ENCODE measurements at places on chromosomes 12 and 14.

DNA sequence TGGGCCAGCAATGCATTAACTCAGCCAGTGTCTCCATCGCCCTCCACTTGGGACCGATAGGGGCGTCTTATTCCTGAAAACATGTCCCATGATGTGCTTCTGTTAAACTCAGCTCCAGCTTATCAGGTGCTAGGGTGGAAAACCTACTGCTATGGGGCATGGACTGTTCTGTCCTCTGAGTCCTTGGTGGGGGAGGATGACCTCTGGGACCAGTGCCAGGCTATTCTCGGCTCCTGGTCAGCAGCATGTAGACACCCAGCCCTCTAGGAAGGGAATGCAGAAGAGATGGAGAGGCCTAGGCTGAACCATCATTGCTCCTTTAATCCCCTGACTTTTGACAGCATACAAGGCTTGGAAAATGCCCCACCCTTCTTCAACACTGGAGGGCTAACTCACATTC lies 486.2 kb downstream of the MED13L start:
- no peak for DNase-seq

DNA sequence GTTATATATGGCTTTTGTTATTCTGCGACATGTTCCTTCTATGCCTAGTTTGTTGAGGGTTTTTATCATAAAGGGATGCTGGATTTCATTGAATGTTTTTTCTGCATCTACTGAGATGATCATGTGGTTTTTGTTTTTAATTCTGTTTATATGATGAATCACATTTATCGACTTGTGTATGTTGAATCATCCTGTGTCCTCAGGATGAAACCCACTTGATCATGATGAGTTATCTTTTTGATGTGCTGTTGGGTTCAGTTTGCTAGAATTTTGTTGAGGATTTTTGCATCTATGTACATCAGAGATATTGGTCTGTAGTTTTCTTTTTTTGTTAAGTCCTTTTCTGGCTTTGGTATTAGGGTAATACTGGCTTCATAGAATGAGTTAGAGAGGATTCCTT lies 291.2 kb downstream of the AKAP6 start:
- no peak for DNase-seq

DNA sequence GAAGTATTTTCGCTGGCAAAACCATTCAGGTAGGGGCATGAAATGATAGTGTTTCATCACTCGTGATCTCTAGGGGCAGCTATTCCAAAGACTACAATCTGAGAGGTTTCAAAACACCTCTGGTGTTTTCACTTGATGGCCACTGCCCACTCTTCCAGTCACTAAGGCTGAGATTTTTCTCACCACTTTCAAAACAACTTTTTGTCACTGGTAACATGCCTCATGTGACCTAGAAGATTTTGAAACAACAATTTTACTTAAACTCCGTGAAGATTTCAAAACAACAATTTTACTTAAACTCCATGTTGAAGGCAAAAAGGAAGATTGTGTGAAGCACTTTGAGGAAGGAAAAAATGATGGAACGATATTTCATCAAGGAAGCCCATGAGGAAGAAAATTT lies 1.2 kb upstream of the IRAK3 start:
- no peak for DNase-seq

DNA sequence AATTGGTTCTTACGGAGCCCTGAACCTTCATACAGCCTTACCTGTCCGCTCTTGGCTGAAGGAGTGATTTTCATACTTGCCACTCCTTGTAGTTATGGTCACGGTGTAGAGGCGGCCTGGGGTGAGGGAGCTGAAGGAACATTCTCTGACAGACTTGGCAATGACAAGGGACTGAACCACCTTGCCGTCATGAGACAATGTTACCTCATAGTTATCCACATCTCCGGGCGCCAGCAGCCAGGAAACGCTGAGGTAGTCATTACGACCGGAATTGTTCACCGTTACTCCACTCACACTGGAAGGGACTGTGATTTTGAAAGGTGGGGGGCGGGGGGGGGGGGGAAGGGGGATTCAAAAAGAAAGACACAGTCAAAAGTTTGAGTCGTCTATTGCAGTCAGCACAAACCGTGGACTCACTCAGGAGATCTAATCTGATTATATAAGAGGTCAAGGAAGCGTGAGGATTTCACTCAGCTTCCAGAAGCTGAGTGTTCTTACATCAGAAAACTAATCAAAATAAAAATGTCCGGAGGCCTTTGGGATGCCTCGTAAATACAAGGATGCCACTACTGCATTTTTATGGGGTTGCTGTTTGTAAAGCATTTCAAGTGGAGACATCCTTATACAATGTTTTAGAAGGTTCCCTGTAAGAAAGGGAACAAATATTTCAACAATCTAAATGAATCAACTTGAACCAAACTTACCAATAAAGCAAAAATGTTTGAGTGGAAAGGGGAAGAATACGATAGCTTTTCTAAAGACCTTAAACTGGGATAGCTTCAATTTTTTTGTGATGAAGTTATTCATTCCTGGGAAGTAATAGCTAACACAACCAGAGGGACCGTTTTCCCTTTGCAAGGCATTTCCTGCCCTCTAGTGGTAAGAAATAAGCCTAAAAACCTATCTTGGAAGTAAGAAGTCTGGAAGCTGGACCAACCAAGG lies 60.6 kb downstream of the PTPRB start:
- DNase-seq, result no peak

GRCh38 chr12:15808652-15809051 lies 19.5 kb upstream of the EPS8 start:
- no peak for DNase-seq

DNA sequence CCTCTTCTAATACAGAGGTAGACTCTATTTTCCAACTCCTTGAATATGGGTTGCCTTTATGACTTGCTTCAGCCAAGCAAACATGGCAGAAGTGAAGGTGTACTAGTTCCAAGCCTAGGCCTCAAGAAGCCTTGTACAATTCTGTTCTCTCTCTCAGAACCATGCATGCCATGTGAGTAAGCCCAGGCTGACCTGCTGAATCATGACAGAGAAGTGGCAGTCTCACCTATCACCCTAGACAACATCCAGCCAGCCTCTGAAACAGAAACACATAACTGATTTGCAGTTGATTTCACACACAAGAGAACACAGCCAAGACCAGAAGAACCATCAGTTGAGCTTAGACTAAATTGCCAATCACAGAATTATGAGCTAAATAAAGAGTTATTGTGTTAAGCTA lies 157.2 kb downstream of the GARIN6 start:
- no peak for DNase-seq

DNA sequence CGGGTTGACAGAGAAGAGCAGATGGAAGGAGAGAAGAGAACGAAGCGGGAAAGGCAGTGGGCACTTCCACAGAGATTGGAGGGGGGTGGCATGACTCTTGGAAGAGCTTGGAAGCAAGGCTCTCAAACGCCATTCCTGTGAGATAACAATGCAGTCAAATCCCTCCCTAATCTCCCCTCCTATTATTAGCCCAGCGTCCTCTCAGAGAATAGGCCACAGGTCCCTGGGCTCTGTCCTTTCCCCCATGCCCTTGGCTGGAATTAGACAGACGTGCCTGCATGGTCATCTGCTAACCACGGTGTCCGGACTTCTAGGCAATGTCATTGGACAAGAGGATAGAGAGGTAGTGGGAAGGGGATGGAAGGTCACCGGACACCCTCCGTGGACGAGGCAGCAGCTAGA lies 8.0 kb upstream of the MYH7 start:
- DNase-seq, result no peak

GRCh38 chr12:34294671-34295365 lies 272.5 kb downstream of the ALG10 start:
- no peak for DNase-seq

- DNase-seq, result no peak
These were observed 44.7 kb upstream of the RERG start for GRCh38 chr12:15265875-15266274.

DNA sequence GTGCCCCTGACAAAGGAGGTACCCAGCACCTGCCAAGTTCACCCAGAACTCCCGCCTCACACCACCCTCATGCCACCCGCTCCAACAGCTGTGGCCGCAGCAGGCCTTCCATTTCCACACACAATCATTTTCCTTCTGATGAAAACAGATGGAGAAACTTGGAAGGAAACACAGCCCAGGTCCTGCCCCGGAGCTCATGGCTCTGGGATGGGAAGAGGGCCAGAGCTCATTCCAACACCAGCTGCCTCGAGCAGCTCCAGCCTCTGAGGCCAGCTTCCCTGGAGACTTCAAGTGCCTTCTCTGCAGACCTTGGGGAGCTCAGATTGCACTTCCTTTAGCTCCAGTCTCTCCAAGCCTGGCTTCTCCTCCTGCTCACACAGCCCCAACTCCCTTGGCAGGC lies 55.1 kb upstream of the CMKLR1 start:
- DNase-seq, result no peak

- no peak for DNase-seq
These were observed 84.9 kb upstream of the DIO3 start for GRCh38 chr14:101476258-101476915.

DNA sequence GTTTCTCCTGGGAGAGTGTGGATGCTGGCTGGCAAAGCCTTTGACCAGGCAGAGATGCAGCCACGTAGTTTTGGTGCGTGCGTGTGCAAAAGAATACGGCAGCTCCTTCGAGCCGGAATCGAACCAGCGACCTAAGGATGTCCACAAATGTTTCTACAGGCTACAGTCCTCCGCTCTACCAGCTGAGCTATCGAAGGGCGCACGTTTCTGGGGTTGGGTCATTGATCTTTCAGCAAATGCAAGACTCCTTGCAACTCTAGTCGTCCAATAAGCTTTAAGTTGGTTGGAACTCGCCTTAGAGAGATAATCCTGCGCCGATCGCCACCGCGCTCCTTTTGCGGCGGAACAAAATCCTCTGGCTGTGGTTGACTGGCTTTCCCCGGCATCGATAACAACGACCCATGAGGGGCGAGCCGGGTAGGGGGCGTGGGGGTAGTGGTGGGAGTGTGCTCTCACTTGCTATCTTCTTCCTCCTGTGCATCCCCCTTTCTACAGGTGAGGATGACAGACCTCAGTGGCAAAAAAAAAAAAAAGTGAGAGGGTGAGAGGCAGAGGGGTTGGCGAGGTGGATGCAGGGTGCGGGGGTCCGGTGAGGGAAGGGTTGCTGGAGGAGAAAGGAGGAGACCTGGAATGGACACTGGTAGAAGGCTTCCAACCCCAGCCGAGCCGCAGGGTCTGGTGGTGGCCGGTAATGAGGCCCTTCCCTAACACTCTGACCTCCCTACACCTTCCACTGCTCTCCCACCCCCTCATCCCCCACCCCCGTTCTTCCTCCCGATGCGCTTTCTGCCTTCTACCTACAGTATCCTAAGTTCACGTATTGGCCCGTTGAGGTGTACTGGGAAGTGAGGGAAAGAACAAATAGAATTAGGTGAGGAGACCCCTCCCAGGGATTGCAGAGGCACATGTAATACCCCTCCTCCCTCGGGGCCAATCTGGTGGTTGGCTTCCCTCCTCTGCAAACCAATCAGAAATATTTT lies 11.8 kb upstream of the OR6S1 start:
- peak; percentile 46 for DNase-seq

- DNase-seq, result no peak
These were observed 12.8 kb upstream of the GPX2 start for GRCh38 chr14:64955297-64955696.

DNA sequence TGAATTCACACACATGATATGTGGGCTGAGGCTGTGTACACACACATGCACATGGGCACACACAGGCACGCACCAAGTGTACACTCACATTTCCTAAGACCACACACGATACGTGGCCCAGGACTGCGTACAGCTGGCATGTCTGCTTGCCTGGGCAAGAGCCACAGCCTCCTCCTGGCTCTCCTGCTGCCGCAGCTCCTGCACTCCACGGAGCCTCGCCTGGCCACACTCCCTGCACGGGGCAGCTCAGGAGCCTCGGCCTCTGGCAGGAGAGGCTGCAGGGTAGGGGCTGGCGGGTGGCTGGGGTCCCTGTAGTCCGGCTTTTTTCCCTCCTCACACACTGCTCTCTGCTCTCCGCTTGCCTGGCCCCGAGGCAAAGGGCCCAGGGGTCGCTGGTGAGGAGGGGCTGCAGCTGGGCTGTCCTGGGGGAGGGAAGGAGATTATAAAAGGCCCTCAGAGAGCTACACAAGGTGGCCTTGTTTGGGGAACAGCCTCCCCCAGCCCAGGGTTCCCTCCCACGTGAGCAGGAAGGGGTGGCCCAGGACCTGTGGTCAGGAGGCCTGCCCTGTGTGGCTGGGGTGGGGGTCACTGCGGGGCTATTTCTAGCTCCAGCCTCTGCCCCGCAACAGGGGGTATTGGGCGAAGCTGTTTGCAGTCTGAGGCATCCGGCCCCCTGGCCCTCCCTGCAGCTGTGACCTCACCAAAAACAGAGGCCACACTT lies 89.0 kb upstream of the SFSWAP start:
- no peak for DNase-seq

GRCh38 chr12:119989361-119989730 lies 310 bp downstream of the BICDL1 start:
- DNase-seq, result no peak

DNA sequence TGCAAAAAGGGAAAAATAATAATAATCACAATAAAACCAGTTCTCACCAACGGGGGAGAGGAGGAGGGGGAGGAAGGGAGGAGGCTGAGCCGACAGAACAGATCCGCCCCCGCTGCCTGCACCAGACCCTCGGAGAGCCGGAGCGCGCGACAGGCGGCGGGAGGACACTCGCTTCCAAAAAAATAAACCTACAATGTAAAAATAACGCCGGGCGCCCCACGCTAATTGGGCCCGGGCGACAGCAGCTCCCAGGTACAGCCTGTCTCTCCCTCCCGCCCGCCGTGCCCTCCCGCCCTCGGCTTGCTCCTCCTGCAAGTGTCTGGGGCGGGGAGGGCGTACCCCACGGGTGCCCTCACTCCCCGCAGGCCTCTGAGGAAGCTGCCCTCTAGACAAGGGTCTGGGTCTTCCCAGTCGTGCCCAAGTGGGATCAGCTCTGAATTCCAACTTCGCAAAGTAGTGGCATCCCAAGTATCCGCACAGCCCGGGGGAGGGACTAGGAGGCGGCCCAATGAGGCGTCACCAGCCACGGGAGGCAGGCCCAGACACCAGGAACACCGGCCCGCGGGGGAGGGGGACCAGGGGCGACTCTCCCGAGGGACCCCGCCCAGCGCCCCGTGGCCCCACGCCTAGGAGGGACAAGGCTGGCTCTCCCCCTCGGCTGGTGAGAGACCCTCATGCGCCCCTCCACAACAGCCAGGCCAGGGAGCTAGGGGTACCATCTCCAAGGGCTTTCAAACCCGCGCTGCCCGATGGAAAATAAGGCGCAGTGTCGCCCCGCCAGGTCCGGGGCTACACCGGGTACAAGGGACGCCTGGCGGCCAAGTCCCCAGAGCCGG lies 1.0 kb downstream of the NCOR2 start:
- DNase-seq, result peak; percentile 75

DNA sequence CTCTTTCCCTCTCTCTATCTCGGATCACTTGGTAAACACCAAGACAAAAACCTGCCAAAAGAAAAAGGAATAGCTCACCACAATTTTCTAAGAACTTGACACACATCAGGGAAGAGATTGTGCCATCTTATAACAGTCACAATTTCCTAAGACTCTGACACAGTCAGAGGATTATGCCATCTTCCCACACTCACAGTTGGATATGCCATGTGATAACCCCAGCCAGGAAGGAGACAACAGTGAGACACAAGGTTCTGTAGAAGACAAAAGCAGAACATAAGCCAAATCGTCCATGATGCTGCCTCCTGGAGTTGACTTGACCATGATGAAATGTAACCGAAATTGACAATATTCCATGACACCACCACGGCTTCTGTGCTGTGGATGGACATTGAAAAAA lies 2.8 kb upstream of the CLEC9A start:
- DNase-seq, result no peak

GRCh38 chr14:88270776-88271175 lies 52.3 kb downstream of the KCNK10 start:
- DNase-seq, result no peak

- no peak for DNase-seq
These were observed 345.2 kb upstream of the FKBP4 start for GRCh38 chr12:2449586-2449985.

GRCh38 chr12:127809275-127809674 lies 457.7 kb upstream of the TMEM132C start:
- DNase-seq, result no peak

GRCh38 chr14:65054471-65055085 lies 47.7 kb downstream of the MAX start:
- no peak for DNase-seq
